Mononuclear cell (primary cell): ENCODE measurements at places on chromosomes 3 and 15. TPM values are rescaled to one million over a fixed set of nuclear protein-coding genes. Genes with fewer than 3 reads are reported as not detected.

Gene ZBED2
- total RNA-seq, result not detected

Gene ATP2C1
- 46.8 TPM for total RNA-seq

Gene ENTPD3
- total RNA-seq, result 0.10 TPM

Gene ST8SIA2
- under 0.01 TPM for total RNA-seq

Gene SUSD5
- under 0.01 TPM for total RNA-seq

Gene FBXW12
- total RNA-seq, result not detected

Gene SLC2A2
- total RNA-seq, result not detected

Gene HPS3
- 15.8 TPM for total RNA-seq

Gene HRG
- total RNA-seq, result not detected

Gene TRPM1
- not detected for total RNA-seq

Gene PLAAT1
- 0.52 TPM for total RNA-seq

Gene MKRN3
- total RNA-seq, result 1.6 TPM

Gene TRNT1
- total RNA-seq, result 29.6 TPM

Gene GNAT1
- total RNA-seq, result not detected

Gene NAALADL2
- 1.3 TPM for total RNA-seq

Gene GOLGA8T
- not detected for total RNA-seq

Gene RHCG
- not detected for total RNA-seq

Gene ROPN1
- not detected for total RNA-seq

Gene ITIH1
- total RNA-seq, result 0.52 TPM

Gene GOLGA6B
- total RNA-seq, result not detected

Gene FETUB
- not detected for total RNA-seq

Gene PCSK6
- 6.6 TPM for total RNA-seq

Gene MBD4
- 60.2 TPM for total RNA-seq

Gene IL5RA
- 4.4 TPM for total RNA-seq

Gene ADAMTS9
- total RNA-seq, result not detected

Gene CELSR3
- total RNA-seq, result 2.6 TPM
